ENCODE measurements at places on chromosomes 11 and 22.
A peak's percentile ranks its signal among the peaks of the same experiment; 100 is the strongest.

DNA sequence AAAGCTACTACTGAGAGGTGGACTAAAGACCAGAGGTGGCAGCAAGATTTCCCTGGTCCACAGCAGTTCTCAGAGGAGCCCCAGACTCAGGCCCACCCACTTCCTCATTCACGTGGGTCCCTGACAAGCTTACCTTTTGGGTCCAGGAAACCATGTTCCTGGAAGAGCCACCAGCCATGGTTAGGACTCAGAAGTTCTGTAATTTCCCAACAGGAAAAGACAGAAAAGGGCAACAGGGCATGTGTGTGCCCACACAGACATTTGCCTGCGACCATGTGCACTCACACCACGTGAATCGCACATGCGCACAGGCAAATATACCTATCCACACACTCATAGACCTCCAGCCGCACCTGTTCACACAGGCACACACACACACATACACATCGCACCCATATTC, 42.9 kb downstream of the LRRC32 start:
- no peak for DNase-seq

DNA sequence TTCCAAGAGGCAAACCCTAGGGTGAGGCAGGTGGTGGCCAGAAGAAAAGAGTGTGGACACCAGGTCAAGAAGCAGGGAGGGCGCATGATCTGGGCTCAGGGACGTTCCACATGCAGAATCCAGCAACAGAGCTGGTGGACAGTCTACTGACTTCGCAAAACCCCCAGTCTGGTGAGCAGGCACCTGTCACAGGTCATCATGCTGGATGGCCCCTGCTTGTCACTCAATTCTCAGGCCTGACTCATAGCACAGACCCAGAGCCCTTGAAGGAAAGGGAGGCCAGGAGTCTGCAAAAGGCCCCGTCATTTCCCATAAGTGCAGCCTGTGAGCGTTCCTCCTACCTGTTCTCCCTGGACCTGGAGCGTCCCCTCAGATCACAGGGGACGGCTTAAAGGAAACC, 18.2 kb downstream of the APOL4 start:
- no peak for DNase-seq

DNA sequence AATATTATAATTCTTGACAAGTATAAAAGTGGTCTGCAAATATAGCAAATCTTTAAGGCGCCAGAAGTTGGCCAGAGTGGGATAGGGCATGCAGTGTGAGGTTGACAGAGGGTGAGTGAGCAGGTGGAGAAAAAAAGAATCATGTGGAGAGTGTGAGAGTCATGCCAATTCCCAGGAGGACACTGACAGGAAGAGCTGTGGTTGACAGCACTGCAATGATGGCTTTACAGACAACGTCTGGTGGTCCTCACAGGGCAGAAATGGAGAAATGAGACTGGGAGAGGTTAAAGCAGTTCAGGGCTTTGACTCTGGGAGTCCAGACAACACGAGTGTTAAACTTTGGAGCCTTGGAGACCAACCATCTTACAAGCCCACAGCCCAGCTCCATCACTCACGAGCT, 34.9 kb downstream of the SERPIND1 start:
- DNase-seq = no peak

DNA sequence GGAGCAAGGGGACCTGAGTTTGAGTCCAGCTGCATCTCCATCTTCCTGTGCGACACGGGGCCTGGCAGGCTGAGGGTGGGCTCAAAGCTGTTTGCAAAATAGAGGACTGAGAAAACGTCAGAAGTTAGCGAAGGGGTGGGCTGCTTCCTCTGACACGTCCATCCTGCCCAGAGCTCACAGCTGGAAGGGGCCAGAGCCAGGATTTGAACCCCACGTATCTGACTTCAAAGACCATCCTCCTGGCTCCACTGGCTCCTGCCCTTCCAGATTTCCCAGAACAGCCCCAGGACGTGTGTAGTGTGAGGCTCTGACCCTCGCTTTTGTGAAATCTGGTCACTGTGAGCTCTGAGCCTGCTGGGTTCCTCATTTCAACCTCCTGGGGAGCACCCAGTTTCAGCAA, 56.3 kb downstream of the CD82 start:
- DNase-seq = no peak

DNA sequence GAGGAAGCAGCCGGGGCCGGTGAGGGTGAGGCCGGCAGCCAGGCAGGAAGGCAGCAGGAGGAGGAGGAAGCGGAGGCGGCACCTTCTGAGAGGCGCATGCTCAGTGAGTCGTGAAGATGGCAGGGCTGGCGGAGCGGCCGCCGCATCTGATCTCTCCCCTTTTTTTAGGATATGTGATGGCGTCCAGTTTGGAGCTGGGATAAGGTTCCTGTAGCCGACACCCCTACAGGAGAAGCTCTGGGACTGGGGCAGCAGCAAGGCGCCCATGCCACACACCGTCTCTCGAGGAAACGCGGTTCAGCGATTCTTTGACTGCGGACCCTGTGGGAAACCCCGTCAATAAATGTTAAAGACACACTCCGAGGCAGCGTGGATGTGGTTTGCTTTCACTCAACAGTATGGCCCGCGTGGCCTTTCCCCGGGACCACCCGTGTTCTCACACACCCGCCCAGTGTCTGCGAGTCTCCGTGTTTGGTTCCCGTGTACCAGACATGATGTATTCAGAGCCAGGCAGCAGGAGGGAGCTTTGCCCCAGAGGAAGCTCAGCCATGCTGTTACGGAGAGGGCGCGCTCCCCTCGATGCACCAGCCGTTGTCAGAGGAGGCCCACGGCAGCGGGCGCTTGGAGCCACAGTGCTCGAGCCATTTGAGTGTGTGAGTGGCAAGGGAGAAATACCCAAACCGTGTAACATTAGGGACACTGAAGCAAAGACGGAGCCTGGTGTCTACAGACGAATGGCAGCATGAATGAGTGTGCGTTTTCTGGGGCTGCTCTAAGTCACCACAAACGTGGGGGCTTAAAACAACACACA, 27.7 kb upstream of the PARVB start:
- no peak for DNase-seq

- no peak for DNase-seq
These were observed 90.0 kb downstream of the SBF2 start for GRCh38 chr11:10204021-10204420.

DNA sequence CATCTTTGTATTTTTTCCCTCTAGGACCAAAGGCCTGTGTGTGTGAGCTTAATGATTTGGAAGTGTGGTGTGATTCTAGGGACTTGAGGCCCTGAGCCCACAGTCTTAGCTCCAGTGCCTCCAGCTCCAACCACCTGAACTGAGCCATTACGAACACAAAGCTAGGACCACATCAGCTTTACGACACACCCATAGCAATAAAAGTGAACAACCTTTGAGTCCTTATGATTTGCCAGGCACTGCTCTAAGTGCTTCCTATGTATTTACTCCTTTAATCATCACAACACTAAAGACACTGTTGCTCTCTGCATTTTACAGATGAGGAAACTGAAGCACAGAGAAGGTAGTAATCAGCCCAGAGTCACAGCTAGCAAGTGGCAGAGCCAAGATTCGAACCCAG, 126.4 kb downstream of the EHF start:
- DNase-seq = no peak

DNA sequence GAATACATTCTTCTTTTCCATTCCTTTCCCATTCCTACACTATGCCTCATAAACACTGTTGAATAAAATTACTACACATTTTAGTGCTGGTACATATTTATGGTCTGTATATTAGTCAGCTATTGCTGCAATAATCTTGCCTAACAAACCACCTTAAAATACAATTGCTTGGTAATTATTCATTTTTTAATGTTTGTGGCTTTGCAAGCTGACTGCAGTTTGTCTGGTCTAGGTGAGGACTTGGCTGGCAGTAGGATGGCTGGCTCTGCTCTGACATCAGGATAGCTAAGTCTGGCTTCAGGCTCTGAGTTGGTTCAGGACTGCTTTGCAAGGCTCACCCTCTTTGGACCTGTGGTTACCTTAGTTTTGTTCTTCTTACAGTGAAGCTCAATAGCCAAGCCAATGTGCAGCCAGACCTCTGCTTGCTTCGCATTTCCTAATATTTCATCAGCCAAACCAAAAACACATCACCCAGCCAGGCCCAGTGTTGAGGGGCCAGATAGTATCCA, 913.4 kb upstream of the RAG2 start:
- peak; percentile 82 for DNase-seq

GRCh38 chr11:12174477-12175143, 64.2 kb downstream of the MICAL2 start:
- DNase-seq = peak; percentile 74

- DNase-seq = peak; percentile 58
These were observed 87.3 kb downstream of the NAT10 start for GRCh38 chr11:34192481-34193401.

GRCh38 chr11:132784441-132784840, 747.9 kb downstream of the OPCML start:
- DNase-seq = no peak

DNA sequence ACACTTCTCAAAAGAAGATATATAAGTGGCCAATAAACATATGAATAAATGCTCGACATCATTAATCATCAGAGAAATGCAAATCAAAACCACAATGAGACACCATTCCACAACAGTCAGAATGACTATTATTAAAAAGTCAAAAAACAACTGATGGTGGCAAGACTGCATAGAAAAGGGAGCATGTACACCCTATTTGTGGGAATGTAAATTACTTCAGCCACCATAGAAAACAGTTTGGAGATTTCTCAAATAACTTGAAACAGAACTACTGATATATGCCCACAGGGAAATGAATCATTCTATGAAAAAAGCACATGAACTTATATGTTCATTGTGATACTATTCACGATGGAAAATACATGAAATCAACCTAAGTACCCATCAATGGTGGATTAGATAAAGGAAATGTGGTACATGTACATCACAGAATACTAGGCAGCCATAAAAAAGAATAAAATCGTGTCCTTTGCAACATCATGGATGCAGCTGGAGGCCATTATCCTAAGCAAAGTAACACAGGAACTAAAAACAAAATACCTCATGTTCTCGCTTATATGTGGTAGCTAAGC, 42.4 kb downstream of the GLYATL2 start:
- DNase-seq = no peak

- peak; percentile 35 for DNase-seq
These were observed 5.5 kb downstream of the TTC28 start for GRCh38 chr22:28674121-28674563.

DNA sequence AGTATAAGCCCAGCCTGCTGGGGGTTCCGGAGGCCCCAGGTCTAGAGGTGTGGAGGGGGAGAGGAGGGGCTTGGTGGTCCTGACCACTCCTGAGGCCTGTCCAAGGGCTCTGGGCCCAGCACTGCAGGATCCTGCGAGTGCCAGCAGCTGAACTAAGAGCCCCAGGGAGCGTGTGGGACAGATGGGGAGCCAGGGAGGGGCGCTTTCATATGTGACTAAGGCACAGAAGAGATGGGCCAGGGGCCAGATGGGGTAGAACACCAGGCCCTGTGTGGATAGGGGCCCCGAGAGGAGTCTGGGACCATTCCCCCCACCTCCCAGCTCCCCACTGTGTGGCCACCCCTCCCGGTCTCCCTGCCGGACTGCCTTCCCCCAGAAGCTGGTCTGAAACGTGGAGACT, 18.4 kb downstream of the MAFF start:
- no peak for DNase-seq

DNA sequence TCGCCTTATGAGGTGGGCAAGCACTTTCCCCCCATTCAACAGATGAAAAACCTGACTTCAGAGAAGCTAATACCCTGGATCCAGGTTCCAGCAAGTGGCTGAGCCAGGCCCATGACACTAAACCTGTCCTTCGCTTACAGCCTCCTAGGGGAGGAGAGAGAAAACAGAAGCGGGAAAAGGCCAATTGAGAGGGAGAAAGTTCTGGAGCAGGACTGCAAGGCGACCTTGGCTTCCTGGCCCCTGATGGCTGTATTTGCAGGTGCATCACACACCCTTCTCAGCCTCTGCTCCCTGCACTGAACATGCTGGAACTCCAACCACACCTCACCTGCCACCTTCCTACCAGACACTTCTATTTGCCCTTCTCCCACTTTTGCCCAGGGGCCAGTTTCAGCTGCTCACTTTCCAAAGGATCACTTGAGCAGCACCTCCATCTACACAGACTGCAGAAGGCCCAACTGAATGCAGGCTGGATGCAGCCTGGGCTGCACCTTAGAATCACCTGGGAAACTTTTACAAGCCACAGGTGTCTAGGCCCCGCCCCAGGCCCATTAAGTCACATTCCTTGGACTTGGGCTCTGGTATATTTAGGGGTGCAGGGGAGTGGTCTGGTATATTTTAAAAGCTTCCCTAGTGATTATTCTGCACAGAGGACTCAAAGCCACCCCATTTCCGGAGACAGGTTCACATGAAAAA, 14.3 kb upstream of the ADA2 start:
- no peak for DNase-seq

DNA sequence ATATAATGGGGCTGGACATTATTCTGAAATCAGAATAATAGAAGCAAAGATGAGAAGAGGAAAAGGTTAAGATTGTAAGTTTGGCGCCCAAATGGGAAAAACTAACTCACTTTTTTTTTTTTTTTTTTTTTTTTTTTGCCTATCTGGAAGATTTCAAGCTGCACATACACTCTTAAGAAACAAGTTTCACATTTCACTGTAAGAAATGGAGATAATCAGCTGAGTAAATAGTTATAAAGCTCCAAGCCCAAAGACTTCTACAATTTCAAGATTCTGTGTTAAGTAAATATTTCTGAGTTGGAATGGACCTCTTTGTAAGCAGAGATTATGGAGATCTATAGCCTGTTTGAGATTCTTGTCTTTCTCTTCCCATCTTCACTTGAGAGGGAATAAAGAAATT, 140.0 kb downstream of the SLC17A6 start:
- no peak for DNase-seq

DNA sequence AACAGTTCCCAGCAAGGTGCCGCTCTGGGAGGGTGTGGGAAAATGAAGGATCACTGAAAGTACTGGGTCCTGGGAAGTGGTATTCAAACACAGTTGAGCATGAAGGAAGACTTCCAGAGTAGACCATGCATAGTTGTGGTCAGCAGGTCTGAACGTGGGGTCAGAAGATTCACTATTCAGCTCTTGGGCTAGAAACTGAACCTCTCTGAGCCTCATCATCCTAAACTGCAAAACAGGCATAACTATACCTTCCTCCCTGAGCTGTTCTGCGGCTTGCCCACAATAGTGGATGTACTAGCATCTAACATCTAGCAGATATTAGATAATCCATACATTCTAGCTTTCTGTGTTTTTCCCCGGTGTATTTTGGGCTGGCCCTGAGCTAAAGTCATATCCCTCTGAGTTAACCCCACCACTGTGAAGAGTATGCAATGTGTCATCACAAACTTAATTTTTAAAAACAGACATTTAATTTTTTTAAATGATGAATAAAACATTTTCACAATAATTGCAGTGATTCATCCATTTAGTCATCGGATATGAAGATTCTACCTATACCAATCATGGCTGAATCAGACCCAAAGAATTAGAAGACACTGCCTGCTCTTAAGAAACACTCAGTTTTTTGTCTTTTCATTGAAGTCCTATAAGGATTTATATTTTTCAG, 179.1 kb downstream of the BLID start:
- peak; percentile 58 for DNase-seq

- peak; percentile 36 for DNase-seq
These were observed 722 bp downstream of the IFITM10 start for GRCh38 chr11:1749395-1750351.

DNA sequence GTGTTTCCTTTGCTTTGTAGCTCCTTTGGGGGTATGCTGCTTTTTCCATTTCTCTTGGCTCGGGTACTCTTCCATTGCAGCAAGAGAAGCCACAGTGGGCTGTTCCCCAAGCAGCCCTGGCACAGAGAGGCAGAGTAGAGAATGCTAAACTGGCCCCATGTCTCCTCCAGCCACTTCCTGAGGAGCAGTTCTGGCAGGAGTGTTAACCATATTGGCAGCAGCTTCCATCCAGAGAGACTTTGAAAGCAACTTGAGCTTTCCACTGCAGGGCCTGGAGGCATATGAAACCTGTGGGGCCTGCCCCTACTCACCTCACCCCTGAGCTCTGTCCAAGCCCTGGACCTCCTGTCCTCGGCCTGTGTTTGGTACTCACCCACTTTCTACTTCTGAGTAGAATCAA, 61.8 kb downstream of the ALX4 start:
- no peak for DNase-seq

Data from fibroblast of skin of left biceps (primary cell).